ENCODE measurements at places on chromosomes 3 and 15.

DNA sequence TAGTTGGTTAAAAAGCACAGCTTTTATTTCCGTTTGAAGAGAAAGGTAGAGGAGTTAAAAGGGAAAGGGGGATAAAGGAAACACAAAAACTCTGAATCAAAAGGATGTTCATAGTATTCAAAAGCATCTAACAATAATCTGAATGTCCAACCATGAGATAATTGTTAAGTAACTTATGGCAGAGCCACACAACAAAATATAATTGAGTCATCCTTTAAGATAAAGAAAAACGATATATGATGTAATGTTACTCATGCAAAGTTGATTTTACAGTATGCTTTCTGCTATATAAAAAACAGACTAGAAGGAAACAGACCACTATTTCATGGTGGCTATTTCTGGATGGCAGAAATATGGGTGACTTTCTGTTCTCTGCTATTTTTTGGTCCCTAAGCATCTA lies 3.9 kb downstream of the XPC start:
- no peak for DNase-seq

GRCh38 chr15:52331490-52332240 lies 36.1 kb upstream of the MYO5C start:
- peak; percentile 70 for DNase-seq

GRCh38 chr3:99199021-99199420 lies 297.5 kb upstream of the DCBLD2 start:
- DNase-seq = no peak

DNA sequence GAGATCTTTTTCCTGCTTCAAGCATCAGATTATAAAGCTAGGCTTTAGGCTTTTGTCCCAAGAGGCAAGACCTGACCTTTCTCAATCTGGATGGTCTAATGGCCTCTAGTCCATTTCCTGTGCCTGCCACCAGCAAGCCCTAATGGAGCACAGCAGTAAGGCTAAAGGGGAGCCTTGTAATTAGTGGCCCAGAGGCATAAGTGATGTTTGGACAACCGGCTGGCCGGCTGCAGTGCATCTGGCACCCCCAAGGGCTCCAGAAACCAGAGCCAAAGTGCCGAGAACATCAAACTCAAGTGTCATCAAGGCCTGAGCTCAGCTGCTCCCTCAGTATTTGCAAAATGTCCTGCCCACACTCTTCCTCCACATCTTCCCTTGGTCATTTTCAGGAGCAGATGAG lies 31.9 kb upstream of the RTP4 start:
- no peak for DNase-seq

DNA sequence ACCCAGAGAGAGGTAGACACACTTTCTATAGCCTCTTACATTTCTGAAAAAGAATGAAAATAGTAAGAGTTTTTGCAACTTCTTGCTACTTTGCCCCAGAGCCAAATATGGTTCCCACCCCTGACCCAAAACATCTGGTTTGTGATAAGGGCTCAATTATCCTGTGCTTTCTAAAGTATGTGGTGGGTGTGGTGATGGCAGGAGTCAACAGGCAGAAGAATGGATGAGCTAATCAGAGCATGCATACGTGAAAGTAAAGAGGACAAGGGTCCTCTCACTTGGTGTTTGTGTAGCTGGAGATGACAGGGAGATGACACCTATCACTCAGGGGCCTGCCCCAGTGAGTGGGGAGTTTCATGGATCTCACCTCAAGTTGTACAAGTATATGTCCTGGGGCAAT lies 19.1 kb downstream of the KBTBD8 start:
- DNase-seq = no peak

DNA sequence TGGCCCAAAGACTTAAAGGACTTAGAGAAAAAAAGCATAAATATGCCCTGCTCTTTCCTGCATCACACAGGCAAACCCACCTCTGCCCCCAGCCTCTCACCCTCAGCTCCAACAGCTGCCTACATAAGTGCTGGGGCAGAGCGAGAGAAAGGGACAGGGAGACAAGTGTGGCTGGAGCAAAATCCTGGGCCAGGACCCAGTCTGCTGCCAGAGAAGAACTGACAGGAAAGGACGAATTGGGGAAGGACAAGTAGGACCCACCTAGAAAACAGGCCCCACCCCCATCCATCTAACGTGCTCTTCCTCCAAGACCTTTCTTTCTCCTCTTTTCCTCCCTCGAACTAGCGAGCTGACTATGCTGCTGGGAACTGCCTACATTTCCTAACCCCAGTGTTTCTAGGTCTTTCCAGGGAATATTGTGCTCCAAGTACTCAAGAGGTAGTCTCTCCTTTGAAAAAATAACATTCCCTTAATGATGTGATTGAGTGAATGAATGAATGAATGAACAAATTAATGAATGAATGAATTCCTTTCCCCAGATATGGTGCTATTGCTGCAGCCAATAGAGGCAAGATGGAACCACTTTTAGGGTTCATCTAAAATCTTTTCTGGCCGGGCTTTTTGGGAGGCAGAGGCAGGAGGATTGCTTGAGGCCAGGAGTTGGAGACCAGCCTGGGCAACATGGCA lies 18.4 kb downstream of the IGDCC4 start:
- DNase-seq = no peak

DNA sequence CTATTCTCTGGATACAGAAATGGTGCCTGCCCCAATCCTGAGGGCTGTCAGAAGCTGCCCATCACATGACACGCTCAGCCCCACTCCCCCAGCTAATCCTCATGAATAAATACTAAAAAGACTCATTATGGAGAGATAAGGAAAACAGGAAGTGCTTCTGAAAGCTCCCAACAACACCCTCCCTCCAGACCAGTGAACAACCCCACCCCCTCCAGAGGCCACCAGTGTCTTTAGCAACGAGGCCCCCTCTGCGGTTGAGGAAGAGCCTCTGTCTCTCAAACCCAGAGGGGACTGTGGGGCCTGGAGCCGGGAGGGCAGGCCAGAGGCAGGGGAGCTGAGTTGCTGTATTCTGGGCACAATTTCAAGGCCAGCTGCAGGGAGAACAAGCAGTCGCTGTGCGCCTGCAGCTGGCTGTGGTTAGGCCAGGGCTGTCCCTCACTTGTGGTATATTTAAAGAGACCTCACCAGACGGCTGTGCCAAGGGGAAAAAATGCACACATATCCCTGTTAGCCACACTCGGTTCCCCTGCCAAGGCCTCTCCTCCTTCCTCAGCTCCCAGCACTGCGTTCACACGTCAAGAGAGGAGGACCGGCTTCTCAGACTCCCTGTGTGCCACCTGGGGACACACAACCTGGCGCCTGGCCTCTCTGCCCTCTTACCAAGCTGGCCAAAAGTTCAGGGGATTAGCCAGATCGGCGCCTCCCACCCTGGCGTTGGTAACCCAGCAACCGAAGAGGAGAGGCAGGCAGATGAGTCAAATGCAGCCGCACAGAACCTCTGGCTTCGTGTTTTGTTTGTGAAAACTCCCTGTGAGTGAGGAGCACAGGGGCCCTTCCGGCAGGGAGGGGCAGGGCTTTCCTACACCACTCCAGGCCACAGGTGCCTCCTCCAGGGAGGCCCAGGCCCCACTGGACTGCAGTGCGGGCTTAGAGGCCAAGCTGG lies 101.2 kb upstream of the ETV5 start:
- no peak for DNase-seq

- no peak for DNase-seq
Measured at GRCh38 chr15:58243070-58243469, 104.9 kb downstream of the AQP9 start.

- no peak for DNase-seq
Measured at GRCh38 chr3:193241716-193242115, 694 bp downstream of the PLAAT1 start.

DNA sequence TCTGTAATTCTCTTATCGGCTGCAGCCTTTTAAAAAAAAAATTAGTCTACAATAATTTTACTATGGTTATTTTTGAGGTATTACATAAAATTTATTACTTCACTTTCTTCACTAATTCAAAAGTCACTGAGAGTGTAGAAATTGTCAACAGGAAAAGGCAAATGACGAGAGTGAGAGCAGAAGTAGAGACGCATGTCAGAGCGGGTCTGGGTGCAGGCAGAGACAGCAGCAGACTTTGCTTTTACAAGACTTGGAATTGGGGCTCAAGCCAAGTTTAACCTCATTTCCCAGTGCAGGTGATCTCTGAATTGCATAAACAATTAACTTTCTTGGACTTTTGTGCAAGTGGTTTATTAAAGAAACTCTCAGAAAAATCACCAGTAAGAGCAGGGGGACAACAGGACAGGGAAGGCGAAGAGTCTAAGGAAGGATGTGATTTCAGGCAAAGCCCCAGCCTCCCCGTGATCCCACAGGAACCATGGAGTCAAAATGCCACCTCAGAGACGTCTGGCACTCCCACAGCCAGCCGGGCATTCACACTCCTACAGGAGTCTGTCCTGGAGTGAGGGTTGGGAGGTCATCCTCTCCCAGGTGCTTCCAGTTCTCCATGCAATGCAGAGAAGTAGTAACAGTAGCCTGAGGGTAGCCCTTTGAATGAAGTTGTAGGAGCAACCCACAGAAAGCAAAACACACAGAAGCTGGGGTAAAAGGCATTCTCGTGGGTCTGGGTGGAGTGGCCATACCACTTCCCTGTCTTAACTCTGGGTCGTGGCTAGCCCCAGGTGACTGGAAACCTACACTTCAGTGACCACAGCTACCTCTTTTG lies 274.0 kb upstream of the TGFBR2 start:
- DNase-seq = peak; percentile 10

GRCh38 chr3:150239766-150240165 lies 168.3 kb upstream of the TSC22D2 start:
- DNase-seq = no peak

- DNase-seq = no peak
Measured at GRCh38 chr15:66051833-66052232, 182.5 kb downstream of the RAB11A start.

- DNase-seq = no peak
Measured at GRCh38 chr3:23834082-23834870, 28.5 kb downstream of the UBE2E1 start.

- no peak for DNase-seq
Measured at GRCh38 chr3:161851941-161852566, 355.4 kb downstream of the OTOL1 start.

All from activated naive CD4-positive, alpha-beta T cell treated with anti-CD3 and anti-CD28 coated beads, Interleukin-2, amount 50 U/mL, for 72 hours (primary cell).